Renal cortical epithelial cell (primary cell): ENCODE measurements at places on chromosomes 4 and X. TPM values are rescaled to one million over a fixed set of nuclear protein-coding genes. Genes with fewer than 3 reads are reported as not detected.

- DNase-seq = no peak
These were observed 88.9 kb upstream of the PDLIM3 start for GRCh38 chr4:185624259-185624589.

DNA sequence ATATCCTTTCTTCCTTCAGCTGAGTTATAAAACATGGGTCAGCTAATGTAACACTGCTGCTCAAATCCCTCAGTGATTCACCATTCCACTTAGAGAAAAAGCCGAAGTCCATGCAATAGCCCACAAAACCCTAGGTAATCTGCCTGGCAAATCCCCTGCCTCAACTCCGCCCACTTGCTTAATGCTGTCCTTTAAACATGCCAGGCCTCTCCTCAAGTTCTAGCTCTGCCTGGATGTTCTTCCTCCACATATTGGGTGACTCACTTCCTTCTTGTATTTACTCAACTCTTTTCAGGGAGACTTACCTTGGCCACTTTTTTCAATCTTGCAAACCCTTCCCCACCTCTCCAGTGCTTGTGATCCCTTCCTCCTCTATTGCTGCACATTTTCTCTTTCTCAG is 89.8 kb downstream of the EMCN start:
- peak; percentile 96 for DNase-seq

- DNase-seq = peak; percentile 70
These were observed 20.7 kb downstream of the FHDC1 start for GRCh38 chr4:152956650-152957436.

DNA sequence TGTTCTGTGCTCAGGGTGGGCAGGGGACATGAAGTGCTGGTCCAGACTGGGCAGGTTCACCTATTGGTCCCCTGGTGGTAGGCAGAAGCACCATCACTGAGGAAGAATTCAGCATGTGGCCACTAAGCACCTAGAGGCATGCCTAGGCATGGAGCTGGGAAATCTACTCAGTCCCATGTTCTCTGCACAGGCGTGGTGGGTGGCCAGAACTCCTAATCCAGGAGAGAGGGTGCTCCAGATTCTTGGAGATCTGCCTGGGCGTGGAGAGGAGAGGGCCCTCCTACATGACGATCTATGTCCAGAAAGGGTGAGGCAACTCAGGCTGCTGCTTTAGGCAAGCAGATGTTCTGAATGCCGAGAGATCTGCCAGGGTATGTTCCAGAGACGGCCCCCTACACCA is 44.6 kb upstream of the MAGEC2 start:
- no peak for DNase-seq

- DNase-seq = no peak
These were observed 227.5 kb downstream of the PAPSS1 start for GRCh38 chr4:107492566-107492965.

DNA sequence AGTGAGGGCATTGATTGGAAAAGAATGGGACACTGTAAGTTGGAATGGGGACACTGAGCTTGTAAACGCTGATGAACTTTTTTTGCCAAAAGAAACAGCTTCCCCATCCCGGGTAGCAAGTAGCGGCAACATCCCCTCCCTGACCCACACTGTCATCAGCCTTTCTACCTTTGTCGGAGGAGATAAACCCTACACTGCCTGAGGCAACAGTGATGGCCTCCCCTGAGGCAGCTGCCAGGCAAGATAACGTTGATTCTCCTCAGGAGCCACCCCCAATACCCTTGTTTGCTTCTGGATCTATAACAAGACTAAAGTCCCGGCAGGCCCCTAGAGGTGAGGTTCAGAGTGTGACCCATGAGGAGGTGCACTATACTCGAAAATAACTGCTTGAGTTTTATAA is 10.3 kb upstream of the RAB33B start:
- DNase-seq = no peak

DNA sequence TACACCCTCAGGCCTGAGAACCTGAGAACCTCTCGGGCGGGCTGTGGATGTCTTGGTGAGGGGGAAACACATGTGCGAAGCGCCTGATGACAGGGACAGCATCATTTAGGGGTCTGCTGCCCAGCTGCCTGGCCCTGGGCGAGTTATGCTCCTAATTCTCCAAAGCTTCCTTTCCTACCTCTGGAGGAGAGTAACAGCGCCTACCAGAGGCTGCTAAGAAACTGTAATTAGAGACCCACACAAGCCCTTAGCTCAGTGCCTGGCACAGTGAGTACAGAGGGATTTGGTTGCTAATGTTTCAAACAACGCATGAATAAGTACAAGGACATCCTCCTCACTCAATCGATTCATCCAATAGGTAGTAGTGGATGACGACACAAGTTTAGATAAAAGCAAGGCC is 40.4 kb downstream of the BCOR start:
- no peak for DNase-seq

- DNase-seq = no peak
These were observed 93.0 kb upstream of the LDB2 start for GRCh38 chr4:16991450-16991849.

GRCh38 chrX:81662381-81662780 is 460.5 kb downstream of the SH3BGRL start:
- no peak for DNase-seq

DNA sequence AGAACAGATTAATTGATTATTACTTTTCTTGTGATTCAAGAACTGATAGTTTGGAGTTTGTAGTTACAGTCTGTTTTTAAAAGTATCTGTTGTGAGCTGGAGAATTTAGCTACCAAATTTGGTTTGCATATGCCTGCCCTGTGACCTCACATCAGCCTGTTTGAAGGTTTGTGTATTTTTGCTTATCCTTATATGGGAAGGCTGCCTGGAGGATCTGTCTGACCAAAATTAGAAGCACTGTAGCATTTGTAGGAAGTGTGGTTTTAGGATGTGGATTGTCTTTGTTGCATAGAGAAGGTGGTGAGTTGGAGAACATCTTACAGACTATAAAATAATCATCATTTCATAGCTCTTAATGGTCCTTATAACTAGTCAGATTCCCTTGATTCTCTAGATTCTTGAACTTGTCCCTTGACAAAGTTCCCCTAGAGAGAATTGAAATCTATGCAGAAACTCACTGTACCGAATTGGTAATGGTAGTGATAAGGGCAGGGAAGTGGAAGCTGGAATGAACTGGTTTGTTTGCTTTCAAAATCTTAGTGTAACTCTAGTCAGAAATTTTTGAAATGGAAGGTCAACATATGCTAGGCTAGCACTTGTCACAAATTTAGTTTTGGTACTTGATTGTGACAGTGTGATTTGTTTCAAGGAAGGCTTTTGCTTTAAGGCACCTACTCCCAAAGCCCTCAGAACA is 57.3 kb downstream of the SH3BGRL start:
- DNase-seq = peak; percentile 11

DNA sequence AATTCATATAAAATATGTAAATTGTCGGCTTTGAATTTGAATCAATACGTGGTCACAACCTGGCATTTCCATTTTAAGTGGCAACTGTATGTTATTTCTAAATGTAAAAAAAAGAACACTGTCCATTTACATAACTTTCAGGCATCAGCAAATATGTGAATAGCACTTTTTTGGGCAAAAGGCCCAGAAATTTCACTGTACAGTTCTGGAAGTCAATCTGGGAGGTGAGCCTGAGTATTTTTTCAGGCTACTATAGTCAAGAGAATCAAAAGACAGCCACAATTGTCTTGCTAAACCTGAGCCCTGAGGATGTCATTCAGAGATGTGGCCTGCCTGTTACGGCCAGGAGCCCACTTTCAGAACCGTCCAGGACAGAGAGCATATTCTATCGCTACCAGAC is 543.9 kb upstream of the MAGEB2 start:
- DNase-seq = no peak

- DNase-seq = no peak
These were observed 177.2 kb downstream of the VSIG4 start for GRCh38 chrX:65862638-65863037.

GRCh38 chr4:40289366-40290188 is 45.6 kb upstream of the CHRNA9 start:
- DNase-seq = peak; percentile 45

DNA sequence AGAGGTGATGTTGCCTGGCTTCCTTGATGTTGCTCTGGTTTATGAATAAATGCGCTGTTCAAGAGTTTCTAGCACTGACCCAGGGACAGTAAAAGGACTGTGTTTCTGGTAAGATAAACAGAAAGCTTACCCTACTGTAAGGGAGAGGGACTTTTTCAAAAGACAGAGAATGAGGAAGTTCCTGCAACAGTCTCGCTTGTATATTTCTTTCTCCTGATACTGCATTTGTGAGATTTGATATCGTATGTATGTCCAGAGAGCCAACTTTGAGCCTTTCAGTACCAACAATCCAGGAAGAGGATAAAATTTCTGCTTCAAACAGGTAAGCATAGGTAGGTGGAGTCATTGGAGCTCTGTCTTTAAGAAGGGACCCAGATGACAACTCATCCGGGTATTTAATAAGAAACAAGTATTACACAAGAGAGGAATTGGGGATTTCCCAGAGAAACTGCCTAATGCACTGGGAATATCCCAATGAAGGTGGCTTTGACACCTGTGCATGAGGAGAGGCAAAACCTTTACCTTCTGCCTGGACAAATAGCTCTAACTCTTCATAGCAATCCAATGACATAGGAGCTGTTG is 773 bp downstream of the DAPP1 start:
- peak; percentile 41 for DNase-seq

The TMEM128 gene
- 21.6 and 29.7 TPM in 2 replicates for total RNA-seq

The RIPPLY1 gene
- not detected in 2 replicates for total RNA-seq

The ENPEP gene
- 21.9 and 115 TPM in 2 replicates for total RNA-seq

The SCML2 gene
- 0.52 and 0.55 TPM in 2 replicates for total RNA-seq
